ENCODE measurements at places on chromosomes 3 and 15. TPM values are rescaled to one million over a fixed set of nuclear protein-coding genes. Genes with fewer than 3 reads are reported as not detected.

Gene UACA
- 0.33 TPM for total RNA-seq

Gene NIPA2
- 109 TPM for total RNA-seq

Gene CTXN2
- not detected for total RNA-seq

Gene CHRNA7
- total RNA-seq, result not detected

Gene PLA2G4D
- total RNA-seq, result not detected
